Kidney (tissue), 22 donors: ENCODE measurements at places on chromosomes 7 and 10. TPM values are rescaled to one million over a fixed set of nuclear protein-coding genes. Genes with fewer than 3 reads are reported as not detected.

Gene NPFFR1
- 0.09 TPM for total RNA-seq

GRCh38 chr7:99244939-99245338 lies 27.7 kb upstream of the MYH16 start:
- H3K4me3 ChIP-seq, result no peak overlapping the region
- H3K4me1 ChIP-seq, result no peaks in the 10 kb centered on the region
- no peaks in the 10 kb centered on the region for H3K27me3 ChIP-seq
- no peak overlapping the region for H3K27ac ChIP-seq

DNA sequence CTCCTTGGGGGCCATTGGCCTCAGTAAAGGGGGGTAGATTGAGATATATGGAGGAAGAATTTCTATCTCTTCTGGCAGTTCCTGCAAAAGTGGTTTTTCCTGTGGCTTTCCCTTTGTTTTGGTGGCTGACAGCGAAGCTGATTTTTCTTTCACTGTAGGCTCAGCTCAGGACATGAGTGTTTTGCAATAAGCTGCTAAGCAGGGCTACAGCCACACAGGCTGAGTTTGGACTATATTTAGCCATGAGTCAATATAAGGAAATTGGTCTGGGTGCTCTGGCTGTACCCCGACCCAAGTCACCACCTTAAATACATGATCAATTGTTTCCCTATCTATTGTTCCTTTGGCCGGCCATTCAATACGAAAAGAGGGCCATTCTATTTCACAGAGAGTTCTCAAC lies 212.7 kb upstream of the KCND2 start:
- no peak overlapping the region for H3K27ac ChIP-seq
- H3K4me3 ChIP-seq, result no peak overlapping the region
- no peaks in the 10 kb centered on the region for H3K27me3 ChIP-seq
- H3K4me1 ChIP-seq, result no peaks in the 10 kb centered on the region
- no peak for DNase-seq

Gene C10orf62
- 1.6 TPM for total RNA-seq

DNA sequence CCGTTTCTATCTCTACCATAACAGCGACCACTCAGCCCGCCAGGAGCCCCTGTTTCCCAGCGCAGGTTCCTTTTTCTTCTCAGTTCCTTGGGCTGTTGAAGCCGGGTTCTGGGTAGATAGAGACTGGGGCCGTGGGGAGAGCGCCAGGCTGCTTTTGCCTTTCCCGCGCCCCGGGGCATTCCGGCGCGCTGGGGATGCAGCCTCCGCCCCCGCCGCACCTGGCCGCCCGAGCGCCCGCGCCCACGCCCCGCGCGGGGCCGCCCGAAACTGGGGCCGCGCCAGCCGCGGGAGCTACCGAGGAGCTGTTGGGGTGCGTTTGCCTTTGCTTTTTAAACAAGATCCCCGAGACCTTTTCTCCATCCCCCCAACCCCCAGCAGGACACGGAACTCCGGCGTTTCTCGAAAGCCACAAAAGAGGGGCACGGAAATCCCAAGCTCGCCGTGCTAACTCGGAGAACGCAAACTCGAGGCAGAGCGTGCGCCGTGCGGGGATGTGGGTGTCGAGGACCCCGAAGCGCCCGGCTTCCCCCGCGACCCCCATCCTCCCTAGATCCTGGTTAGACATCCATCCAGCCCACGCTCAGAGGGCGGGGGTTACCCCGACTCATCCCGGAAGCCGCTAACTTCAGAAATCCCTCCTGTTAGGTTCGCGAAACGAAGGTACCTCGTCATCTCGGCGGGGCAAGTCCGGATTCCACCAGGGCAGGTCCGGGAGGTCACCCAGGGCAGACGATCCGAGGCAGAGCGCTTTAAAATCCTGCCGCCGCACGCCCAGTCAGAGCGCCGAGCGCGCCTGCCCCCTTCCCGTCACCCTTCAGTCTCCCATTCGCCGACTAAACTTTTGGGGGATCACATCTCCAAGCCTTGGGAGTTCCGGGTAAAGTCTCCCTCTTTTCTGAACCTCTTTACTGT lies 1.0 kb downstream of the GRM8 start:
- peak; percentile 14 for DNase-seq
- H3K36me3 ChIP-seq, result no peaks in the 10 kb centered on the region
- H3K4me1 ChIP-seq, result peaks cover 9% of the 10 kb centered on the region
- H3K27ac ChIP-seq, result no peak overlapping the region
- peaks cover 32% of the 10 kb centered on the region for H3K27me3 ChIP-seq

Gene ZCWPW1
- total RNA-seq, result 3.0 TPM

- no peak overlapping the region for H3K4me3 ChIP-seq
- H3K27me3 ChIP-seq, result no peaks in the 10 kb centered on the region
- no peak overlapping the region for H3K27ac ChIP-seq
Measured at GRCh38 chr7:137613006-137613525, 233.7 kb downstream of the DGKI start.

Gene SKIDA1
- 2.9 TPM for total RNA-seq

Gene PRF1
- total RNA-seq, result 8.8 TPM

Gene WEE2
- 0.06 TPM for total RNA-seq

DNA sequence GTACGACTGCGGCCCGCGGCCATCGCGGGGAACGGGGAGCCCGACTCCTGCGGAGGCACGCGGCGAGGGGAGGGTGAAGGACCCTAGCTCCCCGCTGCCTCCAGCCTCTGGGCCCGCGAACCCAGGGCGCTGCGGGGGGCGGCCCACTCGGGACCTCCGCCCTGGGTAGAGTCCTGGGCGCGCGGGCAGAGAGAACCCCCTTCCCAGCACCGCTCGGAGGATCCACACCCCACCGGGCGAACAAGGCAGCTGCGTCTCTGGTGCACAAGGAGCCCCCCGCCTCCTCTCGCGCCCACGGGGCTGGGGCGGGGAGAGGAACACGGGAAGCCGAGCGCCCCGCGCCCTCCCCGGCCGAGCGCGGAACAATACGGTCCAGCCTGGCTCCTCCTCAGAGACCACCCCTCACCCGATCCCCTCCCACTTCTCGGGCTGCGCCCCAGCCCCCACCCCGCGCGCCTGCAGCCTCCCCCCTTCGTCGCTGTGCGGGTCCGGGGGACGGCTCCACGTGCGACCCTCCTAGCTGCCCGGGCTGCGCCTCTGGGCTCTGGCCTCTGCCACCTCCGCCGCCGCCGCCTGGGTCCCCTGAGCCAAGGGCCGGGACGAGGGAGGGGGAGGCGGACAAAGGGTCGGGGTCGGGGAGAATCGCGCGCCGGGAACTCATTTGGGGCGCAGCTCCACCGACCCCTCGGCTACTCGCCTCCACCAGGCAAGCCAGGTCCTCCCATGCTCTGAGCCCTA lies at the start of gene WDR86:
WDR86 (minus strand) TSS at position 372 of the 738 bp plus-strand sequence. CDS start 449 bp downstream, outside the sequence.
- peak within 1 kb of the TSS; percentile 73 for H3K4me3 ChIP-seq
- peak; percentile 88 for DNase-seq
- no peak within 1 kb of the TSS for H3K27ac ChIP-seq
- no peaks in the 10 kb centered on the region for H3K36me3 ChIP-seq

GRCh38 chr7:44292876-44293560 lies 32.4 kb downstream of the CAMK2B start:
- peak; percentile 9 for DNase-seq
- no peaks in the 10 kb centered on the region for H3K36me3 ChIP-seq
- no peaks in the 10 kb centered on the region for H3K4me1 ChIP-seq
- no peak overlapping the region for H3K4me3 ChIP-seq

DNA sequence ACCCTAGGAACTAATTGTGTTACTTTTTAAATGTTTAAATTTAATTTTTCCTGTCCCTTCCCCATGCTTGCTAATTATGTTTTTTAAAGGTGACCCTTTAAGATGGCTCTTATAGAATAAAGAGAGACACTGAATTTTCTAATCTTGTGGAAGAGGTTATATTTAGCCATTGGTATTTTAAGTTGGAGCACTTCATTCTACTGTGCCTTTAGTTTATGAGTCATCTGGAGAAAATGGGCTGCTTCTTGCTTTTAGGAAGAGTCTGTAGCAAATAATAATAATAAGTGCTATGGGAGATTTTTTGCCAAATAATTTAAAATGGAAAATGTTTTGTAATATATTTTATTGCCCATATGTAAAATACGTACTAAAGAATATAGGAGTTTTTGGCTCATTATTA lies 139.7 kb downstream of the ADK start:
- DNase-seq, result no peak
- H3K27me3 ChIP-seq, result no peaks in the 10 kb centered on the region
- H3K4me3 ChIP-seq, result no peak overlapping the region

DNA sequence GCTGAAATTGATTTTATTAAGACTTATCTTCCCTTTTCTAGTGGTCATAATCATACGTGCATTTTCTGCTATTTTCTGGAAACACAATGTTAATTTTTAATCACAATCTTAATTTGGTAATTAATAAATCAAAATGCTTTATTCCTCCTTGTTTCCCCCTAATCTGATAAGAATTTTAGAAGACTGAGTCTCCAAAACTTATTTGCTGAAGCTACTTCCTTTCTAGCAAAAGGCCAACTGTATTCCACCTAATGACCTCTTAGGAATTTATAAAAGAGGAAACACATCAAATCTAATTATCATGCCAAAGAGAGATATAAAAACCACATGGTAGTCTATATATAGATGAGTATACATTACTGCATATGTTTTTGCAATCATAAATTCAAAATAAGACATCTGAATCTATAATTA lies 140.6 kb downstream of the GNAI1 start:
- H3K36me3 ChIP-seq, result no peaks in the 10 kb centered on the region
- DNase-seq, result no peak
- no peak overlapping the region for H3K4me3 ChIP-seq
- H3K27me3 ChIP-seq, result no peaks in the 10 kb centered on the region

Gene HGF
- 23.8 TPM for total RNA-seq

DNA sequence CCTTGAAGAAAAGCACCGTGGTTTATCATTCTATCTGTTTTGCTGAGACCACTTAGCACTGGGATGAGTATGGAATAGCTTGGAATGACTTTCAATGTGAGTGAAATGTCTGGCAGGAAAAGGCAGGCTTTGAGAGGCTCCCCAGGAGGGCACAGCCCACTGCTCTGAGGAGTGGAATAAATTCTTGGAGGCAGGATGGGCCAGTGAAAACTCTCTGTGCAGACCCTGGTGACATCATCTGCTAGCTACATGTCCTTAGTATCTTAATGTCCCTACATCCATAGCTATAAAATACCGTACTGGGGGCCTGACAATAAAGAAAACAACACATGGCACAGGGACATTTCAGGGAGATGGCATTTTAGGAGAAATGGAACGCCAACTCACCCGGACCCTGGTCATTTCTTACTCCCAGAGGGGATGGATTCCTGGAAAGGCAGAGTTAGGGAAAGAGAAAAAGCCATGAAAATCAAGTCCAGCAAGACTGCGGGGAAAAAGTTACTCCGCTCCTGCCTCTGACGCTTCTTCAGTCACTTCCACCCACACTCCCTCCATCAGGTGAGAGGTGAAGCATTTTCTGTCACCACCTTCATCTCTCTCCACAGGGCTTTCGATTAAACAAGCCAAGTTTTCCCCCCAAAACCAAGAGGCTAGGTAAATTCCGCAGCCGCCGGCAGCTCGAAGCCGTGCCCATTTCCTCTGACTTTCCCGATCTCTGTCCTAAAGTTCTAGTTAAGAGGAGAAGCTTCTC lies 991 bp downstream of the ZNF239 start:
- no peaks in the 10 kb centered on the region for H3K27me3 ChIP-seq
- H3K4me1 ChIP-seq, result no peaks in the 10 kb centered on the region
- no peaks in the 10 kb centered on the region for H3K36me3 ChIP-seq
- no peak overlapping the region for H3K27ac ChIP-seq
- peak overlapping the region; percentile 60 for H3K4me3 ChIP-seq

DNA sequence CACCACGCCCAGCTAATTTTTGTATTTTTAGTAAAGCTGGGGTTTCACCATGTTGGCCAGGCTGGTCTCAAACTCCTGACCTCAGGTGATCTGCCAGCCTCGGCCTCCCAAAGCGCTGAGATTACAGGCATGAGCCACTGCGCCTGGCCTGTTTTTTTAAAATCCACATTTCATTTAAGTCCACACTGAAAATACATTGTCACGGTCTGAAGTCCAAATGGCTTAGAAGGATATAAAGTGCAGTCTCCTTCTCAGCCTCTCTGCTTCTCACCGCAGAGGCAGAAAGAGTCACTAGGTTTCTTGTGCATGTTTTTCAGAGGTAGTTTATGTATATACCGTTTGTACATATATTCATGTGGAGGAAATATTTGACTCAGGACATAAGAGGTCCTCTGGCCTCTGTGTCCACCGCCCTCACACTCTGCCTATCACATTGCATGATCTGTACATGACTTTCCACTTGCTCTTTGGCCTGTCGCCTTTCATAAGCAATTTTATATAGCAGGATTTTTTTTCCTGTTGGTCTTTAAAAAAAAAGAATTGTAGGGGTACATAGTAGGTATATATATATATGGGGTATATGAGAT lies 42.9 kb downstream of the BLNK start:
- no peaks in the 10 kb centered on the region for H3K27me3 ChIP-seq
- H3K36me3 ChIP-seq, result no peaks in the 10 kb centered on the region
- no peak overlapping the region for H3K27ac ChIP-seq
- no peak overlapping the region for H3K4me3 ChIP-seq
- H3K4me1 ChIP-seq, result no peaks in the 10 kb centered on the region
- no peak for DNase-seq

Gene ABCA13
- total RNA-seq, result 6.0 TPM

Gene CYP3A7
- total RNA-seq, result not detected

DNA sequence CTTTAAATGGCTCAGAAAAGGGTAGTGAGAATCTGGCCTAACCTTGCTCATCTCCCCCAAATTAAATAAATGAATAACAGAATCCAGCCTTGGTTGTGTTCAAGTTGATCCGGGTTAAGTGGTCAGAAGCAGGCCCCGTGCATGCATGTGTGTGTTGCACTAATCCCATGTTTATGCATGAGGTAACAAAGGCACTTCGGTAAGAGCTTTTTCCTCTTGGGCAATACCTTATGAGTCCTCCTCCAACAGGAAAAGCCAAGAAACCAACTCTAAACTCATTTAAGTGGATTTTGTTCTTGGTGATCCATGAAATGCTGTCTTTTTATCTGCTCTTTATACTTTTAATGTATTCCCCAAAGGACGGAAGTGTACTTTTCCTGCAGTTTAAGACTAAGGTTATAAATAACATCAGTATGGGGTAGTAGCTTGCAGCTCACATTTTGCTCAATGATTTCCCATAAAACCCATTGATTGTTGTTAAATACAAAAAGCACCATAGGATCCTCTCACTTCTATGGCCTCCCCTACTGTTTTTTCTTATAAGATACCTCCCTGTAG lies 104.9 kb upstream of the YAE1 start:
- no peak for DNase-seq
- H3K4me3 ChIP-seq, result no peak overlapping the region
- no peaks in the 10 kb centered on the region for H3K27me3 ChIP-seq
- no peaks in the 10 kb centered on the region for H3K4me1 ChIP-seq

DNA sequence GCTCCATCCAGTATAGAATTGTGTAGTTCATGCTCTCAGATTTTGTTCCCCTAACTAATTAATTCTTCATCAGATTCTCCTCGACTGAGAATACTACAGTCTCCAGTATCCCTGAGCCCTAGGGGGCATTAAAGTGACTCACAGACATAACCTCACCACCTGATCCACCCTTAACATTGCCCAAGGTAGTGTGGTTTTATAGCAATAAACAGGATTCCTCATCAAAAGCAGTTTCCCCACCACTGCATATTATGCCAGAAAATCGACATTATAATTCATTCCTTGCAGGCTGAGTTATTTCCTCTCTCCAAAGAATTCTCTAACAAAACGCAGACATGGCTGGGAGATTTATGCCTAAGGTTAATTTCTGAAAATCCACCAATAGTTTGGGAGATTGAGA lies 1402.5 kb upstream of the CELF2 start:
- H3K4me1 ChIP-seq, result no peaks in the 10 kb centered on the region
- H3K27ac ChIP-seq, result no peak overlapping the region
- no peak for DNase-seq
- H3K4me3 ChIP-seq, result no peak overlapping the region
- no peaks in the 10 kb centered on the region for H3K36me3 ChIP-seq

Gene PIK3CG
- 8.6 TPM for total RNA-seq

GRCh38 chr7:150384406-150385301 lies 5.5 kb downstream of the ZNF775 start:
- H3K27me3 ChIP-seq, result no peaks in the 10 kb centered on the region
- no peak overlapping the region for H3K27ac ChIP-seq
- no peak for DNase-seq
- H3K4me3 ChIP-seq, result no peak overlapping the region

Gene PNLIPRP3
- not detected for total RNA-seq
